ENCODE measurements at places on chromosomes 12 and 14.

- DNase-seq, result no peak
Measured at GRCh38 chr14:102908766-102909455, 13.6 kb upstream of the AMN start.

DNA sequence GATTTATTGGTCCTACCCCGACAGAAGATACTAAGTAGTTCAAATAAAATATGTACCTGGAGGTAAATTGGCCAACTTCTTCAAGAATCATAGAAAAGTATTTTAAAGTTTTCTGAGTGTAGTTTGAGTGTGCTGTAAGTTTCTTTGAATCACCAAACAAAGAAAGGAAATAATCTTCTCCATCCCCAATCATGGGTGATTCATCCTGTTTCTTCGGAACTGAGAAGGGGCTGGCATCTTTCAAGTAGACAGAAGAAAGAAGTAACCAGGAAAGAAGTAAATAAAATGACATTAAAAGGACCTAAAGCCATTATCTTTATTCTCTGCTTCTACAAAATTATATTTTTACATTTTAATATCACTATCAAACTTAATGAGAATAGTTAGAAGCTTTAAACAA lies 6.8 kb downstream of the LMNTD1 start:
- DNase-seq, result no peak

GRCh38 chr12:50353869-50354593 lies 42.4 kb downstream of the FAM186A start:
- DNase-seq, result no peak

DNA sequence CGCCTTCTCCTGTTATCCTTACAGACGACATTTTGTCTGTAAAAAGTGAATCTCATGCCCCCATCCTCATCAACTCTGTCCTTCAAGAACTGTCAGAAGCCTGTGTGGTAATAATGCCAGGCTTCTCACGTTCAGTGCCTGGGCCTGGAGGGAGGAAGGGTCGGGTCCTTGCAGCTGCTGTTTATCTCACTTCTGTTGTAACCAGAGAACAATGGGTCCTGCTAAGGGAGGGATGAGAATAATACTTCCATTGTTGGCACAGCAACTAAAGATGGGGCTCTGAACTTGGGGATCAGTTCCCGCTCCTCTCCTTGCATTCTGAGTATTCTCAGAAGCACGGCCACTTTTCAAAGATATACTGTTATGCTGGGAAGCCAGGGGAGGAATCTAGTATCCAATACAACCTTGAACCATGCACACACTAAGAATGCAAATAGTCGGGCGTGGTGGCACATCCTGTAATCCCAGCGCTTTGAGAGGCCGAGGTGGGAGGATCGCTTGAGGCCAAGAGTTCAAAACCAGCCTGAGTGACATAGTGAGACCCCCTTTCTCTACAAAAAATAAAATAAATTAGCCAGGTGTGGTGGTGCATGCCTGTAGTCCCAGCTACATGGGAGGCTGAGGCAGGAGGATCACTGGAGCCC lies 38.8 kb upstream of the NINJ2 start:
- DNase-seq, result peak; percentile 69

- DNase-seq, result no peak
Measured at GRCh38 chr12:58602179-58602578, 318.1 kb downstream of the LRIG3 start.

DNA sequence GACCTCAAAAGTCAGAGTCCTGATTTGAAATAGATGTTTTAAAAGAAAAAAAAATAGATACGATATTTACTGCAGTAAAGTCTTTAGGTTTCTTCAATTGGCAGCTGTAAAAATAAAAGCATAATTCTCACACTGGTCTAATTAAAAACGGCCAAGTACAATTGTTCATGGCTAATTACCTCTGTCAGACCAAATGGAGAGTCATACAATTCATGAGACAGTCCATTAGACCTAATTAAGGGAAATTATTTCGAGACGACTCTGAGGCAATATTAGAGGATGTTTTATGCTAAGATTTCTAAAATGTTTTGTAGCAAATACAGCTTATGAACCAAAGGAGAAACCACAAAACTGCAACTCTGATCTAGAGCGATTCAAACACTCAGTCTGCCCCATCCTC lies 131.3 kb downstream of the PHLDA1 start:
- DNase-seq, result no peak

- DNase-seq, result no peak
Measured at GRCh38 chr12:30329281-30329680, 366.4 kb downstream of the IPO8 start.

Measured in nucleus accumbens (tissue), 56 donors.